Effector memory CD4-positive, alpha-beta T cell (primary cell): ENCODE measurements at places on chromosomes 4 and X.

GRCh38 chrX:136684120-136684519 lies 36.2 kb downstream of the CD40LG start:
- DNase-seq: no peak

DNA sequence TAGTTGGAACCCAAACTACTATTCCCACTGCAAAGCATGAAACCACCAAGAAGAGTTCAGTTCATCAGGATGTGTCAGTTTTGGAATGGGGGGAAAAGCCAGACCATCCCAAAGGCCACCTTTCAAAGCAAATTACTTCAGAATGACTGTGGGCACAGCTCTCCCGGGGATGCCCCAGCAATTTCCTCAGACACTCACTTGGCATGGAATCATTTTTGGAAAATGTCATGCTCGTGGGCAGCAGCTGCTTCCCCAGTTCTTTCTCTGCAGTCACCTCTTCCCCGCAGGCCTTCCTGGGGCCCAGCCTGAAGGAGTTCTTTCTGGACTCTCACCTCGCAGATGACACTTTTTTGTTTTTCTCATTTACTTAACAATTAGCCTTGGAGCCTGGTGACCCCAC lies 350.3 kb downstream of the NR3C2 start:
- no peak for DNase-seq

DNA sequence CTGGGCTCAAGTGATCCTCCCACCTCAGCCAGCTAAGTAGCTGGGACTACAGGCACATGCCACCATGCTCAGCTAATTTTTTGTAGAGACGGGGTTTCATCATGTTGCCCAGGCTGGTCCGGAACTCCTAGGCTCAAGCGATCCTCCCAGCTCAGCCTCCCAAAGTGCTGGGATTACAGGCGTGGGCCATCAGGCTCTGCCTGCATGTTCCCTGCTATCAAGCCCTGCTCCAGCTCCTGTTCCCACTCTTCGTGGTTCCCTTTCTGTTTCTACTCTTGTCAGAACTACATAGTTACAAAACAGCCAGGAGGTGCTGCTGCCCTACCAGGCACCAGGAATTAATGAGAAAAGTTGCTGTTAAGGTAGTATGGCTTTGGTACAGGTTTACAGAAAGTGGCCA lies 8.7 kb downstream of the TIMP1 start:
- no peak for DNase-seq

DNA sequence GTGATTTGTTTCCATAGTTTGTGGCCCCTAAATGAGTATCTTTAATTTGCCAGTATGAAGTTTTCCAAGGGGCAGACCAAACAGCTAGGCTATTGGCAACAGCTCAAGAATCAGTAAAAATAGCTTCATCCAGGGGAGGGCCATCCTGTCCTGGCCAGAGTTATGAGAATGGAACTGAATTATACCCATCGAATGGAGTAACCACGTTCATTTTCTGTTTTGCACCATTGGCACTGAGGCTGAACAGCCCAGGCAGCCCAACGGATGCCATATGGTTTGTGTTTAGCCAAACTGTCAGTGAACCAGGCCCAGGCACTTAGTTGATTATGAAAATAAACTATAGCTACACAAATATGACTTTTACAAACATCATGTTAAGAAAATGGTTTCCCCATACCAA lies 17.7 kb upstream of the ASB5 start:
- no peak for DNase-seq

DNA sequence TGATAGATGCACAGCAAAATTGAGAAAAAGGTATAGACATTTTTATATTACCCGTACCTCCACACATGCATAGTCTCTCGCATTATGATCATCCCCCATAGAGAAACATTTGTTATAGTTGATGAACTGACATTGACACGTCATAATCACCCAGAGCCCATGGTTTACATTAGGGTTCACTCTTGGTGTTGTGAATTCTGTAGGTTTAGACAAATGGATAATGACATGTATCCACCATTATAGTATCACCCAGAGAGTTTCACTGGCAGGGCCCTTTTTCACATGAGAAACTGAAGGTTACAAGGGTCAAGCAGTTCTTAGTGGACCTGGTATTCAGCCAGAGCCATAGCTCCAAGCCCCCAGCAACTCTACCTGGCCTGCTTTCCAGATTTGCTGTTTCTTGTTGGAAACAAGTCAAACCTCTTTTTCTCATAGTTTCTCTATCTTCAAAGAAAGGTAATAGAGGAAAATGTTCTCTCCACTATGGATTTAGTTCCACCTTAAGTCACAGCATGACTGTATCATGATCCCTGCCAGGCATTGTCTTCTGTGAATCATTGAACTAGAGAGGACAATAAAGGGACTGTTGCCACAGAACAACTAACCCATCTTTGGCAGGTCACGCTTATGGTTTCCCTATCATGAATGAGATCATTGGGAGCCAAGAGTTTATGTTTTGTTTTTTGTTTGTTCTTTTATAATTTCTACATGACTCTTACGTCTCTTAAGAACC lies 64.0 kb downstream of the HHIP start:
- no peak for DNase-seq

DNA sequence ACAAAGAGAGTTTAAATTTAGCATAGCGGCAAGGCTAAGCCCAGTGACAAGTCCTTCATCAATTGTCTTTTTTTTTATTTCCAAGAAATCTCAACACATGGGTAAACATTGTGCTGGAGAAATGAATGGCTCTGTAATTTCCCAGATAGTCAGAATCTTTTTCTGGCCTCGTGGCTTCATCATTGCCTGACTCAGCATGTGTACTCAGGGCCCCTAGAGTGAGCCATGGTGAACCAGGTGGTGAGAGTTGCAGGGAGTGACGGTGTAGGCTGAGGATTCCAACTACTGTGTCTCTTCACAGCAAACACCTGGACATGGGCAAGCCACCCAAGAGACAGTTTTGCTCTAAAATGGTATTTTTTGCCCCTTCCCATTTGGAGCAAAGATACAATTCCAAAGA lies 43.1 kb upstream of the UCP1 start:
- no peak for DNase-seq

GRCh38 chrX:87409113-87409841 lies 108.3 kb upstream of the KLHL4 start:
- DNase-seq: no peak

GRCh38 chr4:145851511-145852201 lies 87.0 kb downstream of the ZNF827 start:
- no peak for DNase-seq

- no peak for DNase-seq
These were observed 192.5 kb upstream of the STK26 start for GRCh38 chrX:131830400-131831184.

DNA sequence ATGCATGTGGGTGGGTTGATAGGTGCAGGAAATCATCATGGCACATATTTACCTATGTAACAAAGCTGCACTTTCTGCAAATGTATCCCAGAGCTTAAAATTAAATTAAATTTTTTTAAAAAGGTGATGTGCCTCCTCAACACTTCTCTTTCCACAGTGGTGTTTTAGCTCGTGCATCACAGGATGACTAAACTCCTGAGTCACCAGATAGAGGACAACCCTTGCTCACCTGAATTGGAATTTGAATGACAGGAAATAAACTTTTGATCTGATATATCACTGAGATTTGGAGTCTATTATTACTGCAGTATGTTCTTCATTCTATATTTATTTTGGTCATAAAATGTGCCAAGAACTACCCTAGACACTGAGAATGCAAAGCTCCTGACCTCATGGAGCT lies 185.3 kb downstream of the MAPK10 start:
- DNase-seq: no peak

GRCh38 chr4:153013202-153013977 lies 77.3 kb downstream of the FHDC1 start:
- DNase-seq: no peak
